T-cell (primary cell): ENCODE measurements at places on chromosomes 1 and 21.

DNA sequence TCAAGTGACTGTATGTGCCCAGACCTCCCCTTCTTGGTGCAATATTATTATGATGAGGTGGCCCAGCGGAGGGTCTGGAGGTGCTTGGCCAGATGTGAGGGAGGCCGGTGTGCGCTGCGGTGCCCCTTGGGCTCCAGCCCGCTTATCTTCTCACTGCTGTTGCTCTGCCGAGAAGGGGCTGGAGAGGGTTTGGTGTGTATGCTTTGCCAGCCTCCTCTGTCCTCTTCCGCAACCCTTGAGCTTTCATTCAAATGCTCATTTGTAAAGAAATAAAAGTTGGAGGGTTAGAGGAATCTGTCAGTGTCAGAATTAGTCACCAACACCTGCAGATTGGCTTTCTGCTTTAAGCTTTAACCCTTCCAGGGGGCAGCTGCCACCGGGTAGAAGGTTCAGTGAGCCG, 19.7 kb downstream of the RNF220 start:
- H3K4me1 ChIP-seq = peaks cover 4% of the 10 kb centered on the region
- peaks cover 15% of the 10 kb centered on the region for H3K27me3 ChIP-seq
- no peak overlapping the region for H3K4me3 ChIP-seq

GRCh38 chr1:156806512-156807440, 9.9 kb downstream of the SH2D2A start:
- H3K27me3 ChIP-seq = no peaks in the 10 kb centered on the region
- H3K27ac ChIP-seq = peak overlapping the region; percentile 56
- no peak overlapping the region for H3K4me3 ChIP-seq
- H3K36me3 ChIP-seq = peaks cover 12% of the 10 kb centered on the region
- H3K4me1 ChIP-seq = no peaks in the 10 kb centered on the region
- no peak for DNase-seq

DNA sequence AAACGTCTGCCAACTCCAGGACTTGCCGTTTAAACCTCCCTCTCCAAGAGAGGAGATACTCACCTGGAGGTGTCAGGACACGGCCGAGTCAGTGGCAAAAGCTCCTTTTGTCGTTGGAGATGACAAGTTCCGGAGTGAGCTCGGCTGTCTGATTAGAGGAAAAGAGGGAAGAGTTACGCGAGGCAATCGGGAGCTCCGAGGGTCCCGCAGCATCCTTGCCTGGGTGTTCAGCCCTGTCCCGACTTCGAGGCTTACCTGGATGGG, 497 bp downstream of the ID3 start:
- peak overlapping the region; percentile 79 for H3K4me3 ChIP-seq

- no peaks in the 10 kb centered on the region for H3K27me3 ChIP-seq
- H3K27ac ChIP-seq = no peak overlapping the region
- DNase-seq = no peak
- no peaks in the 10 kb centered on the region for H3K36me3 ChIP-seq
Observed at GRCh38 chr1:201766131-201766866, 62.7 kb upstream of the IPO9 start.

DNA sequence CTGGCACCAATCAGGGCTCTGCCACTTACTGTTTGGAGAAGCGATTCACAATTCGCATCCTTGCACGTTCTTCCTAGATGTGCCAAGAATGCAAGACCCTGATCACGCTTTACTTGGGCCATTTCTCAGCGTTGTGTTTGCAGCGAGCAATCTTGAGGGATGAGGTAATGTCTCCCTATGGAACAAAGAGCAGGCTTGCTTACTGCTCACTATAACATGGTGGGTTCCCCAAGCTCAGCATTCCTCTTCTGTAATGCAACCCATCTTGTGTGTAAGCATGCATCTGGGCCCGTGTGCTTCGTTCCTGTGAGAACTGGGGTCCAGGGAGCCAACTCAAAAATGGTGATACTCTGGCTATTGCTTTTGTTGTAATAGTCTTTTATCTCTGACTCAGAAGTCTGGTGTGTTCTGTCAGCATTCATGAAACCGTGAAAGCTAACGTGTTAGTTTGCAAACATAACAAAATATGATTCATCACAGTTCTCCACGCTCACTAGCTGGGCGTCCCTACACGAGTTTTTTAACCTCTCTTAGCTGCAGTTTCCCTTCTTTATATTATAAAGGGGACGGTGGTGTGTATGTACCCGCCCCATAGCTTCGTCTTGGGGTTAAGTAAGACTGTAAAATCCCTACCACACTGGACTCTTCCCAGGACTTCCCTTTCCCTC, 33.3 kb downstream of the DNTTIP2 start:
- DNase-seq = no peak
- H3K27ac ChIP-seq = peak overlapping the region; percentile 92
- no peaks in the 10 kb centered on the region for H3K36me3 ChIP-seq
- peaks cover 35% of the 10 kb centered on the region for H3K4me1 ChIP-seq

DNA sequence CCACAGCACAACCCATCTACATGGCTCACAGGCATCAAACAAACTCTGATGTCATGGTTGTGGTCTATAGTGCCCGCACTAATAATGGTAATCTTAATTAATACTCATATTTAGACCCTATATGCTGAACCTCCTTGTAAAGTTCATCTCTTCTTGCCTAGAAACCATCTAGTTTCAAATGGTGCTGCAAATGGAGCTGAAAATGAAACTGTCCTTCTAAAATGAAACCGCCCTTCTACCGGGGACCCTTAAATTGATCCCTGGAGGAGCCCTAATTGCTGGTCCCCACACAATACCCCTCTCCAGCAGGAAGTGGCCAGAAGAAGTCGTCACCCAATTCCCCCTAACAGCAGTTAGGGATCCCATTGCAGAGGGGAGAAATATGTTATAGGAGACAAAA, 612.6 kb downstream of the MRPL39 start:
- no peaks in the 10 kb centered on the region for H3K4me1 ChIP-seq
- H3K4me3 ChIP-seq = no peak overlapping the region
- no peak overlapping the region for H3K27ac ChIP-seq

DNA sequence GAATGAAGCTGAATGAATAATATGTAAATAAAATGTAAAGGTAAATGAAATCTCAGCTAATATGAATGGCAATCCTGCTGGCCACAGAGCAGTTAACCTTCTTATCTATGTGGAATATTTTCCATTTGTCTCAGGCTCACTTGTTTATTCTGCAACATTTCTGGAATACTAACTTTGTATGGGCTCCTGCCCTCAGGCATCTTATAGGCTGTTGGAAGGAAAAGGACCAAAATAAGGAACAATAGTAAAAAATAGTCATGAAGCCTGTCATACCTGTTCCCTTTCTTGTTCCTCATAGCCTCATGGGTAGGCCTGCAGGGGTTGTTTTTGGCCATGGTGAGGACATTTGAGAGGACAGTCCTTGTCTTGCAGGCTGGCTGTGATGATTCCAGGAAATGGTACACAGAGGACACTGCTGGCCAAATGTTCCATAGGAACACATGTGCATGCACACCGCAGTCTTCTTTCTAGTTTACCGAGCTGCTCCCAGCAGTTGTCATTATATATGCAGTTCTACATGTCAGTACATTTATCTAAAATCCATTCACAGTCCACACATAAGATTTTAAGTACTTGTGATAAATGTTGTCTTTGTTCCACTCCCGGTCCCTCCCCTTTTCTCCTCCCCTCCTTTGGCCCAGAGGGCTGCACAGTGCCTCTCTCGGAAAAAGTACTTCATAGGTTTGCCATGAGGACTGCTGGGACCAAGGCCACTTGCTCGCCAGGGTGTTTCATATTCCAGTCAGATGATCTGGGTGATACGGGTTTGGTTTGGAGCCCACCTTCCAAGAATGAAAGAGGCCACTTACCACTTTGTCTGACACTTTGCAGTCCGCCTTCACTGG, 15.2 kb upstream of the KCNQ4 start:
- DNase-seq = no peak
- no peak overlapping the region for H3K4me3 ChIP-seq
- no peak overlapping the region for H3K27ac ChIP-seq

- DNase-seq = no peak
- H3K4me3 ChIP-seq = no peak overlapping the region
- H3K27me3 ChIP-seq = peaks cover 4% of the 10 kb centered on the region
- no peaks in the 10 kb centered on the region for H3K36me3 ChIP-seq
- H3K27ac ChIP-seq = no peak overlapping the region
Observed at GRCh38 chr1:84632137-84632536, 57.9 kb upstream of the CTBS start.

- H3K4me1 ChIP-seq = peaks cover 25% of the 10 kb centered on the region
- no peaks in the 10 kb centered on the region for H3K27me3 ChIP-seq
- no peak overlapping the region for H3K4me3 ChIP-seq
- DNase-seq = no peak
Observed at GRCh38 chr1:35454616-35455015, 102.6 kb downstream of the KIAA0319L start.

GRCh38 chr1:185315445-185316071, 1.5 kb downstream of the IVNS1ABP start:
- peak overlapping the region; percentile 99 for H3K4me3 ChIP-seq
- H3K27ac ChIP-seq = peak overlapping the region; percentile 8
- H3K36me3 ChIP-seq = peaks cover 10% of the 10 kb centered on the region
- no peaks in the 10 kb centered on the region for H3K27me3 ChIP-seq
- peaks cover 36% of the 10 kb centered on the region for H3K4me1 ChIP-seq

DNA sequence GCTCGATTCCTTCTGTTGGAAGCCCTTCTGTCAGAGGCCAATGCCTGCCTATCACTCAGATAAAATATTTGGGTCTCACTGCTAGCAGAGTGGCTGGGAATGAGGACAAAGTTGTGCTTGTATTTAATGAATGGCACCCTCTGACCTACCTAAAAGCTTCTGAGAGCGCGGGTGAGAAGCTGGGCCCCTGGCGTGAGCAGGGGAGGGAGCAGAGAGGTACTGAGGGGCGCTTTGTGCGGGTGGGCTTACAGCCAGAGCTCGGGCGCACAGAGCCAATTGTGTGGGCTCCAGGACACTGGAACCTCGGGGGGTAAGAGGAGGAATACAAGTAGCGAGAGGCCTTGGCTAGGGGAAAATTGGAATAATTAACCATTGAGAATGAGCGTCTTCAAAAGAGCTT, 32.3 kb downstream of the PCAT6 start:
- no peak for DNase-seq
- H3K27ac ChIP-seq = no peak overlapping the region
- H3K4me1 ChIP-seq = no peaks in the 10 kb centered on the region
- H3K36me3 ChIP-seq = no peaks in the 10 kb centered on the region

GRCh38 chr1:54371038-54371941, 34.9 kb downstream of the SSBP3 start:
- H3K4me3 ChIP-seq = no peak overlapping the region
- DNase-seq = no peak
- H3K27ac ChIP-seq = no peak overlapping the region
- H3K4me1 ChIP-seq = peaks cover 22% of the 10 kb centered on the region

- H3K36me3 ChIP-seq = peaks cover 11% of the 10 kb centered on the region
- H3K4me1 ChIP-seq = peaks cover 16% of the 10 kb centered on the region
- H3K4me3 ChIP-seq = no peak overlapping the region
- no peak for DNase-seq
Observed at GRCh38 chr21:31329456-31330143, 14.5 kb downstream of the TIAM1 start.

- H3K4me3 ChIP-seq = no peak overlapping the region
- H3K27me3 ChIP-seq = peaks cover 2% of the 10 kb centered on the region
- no peaks in the 10 kb centered on the region for H3K36me3 ChIP-seq
Observed at GRCh38 chr1:22221233-22221780, 78.4 kb upstream of the WNT4 start.

DNA sequence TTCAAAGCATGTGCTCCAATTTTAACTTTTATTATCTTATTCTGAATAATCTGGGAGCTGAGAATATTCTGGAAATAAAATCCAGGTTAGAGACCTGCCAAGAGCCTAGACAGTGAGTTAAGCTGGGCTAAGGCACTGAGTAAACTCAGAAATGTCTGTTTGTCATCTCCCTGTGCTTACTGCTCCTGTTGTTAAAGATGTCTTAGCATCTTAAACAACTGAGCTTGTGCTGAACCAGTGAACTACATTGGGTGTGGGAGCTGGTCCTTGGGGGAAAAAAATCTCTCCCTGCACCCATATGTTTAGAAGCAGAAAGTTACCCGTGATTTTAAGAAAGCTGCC, 25.0 kb upstream of the AHCYL1 start:
- H3K36me3 ChIP-seq = no peaks in the 10 kb centered on the region
- H3K27me3 ChIP-seq = no peaks in the 10 kb centered on the region
- no peaks in the 10 kb centered on the region for H3K4me1 ChIP-seq
- DNase-seq = no peak
- H3K27ac ChIP-seq = no peak overlapping the region
- H3K4me3 ChIP-seq = no peak overlapping the region

GRCh38 chr1:152861374-152861773, 1.6 kb downstream of the LCE7A start:
- no peak overlapping the region for H3K4me3 ChIP-seq
- H3K4me1 ChIP-seq = no peaks in the 10 kb centered on the region
- no peak for DNase-seq
- H3K27ac ChIP-seq = no peak overlapping the region
- no peaks in the 10 kb centered on the region for H3K36me3 ChIP-seq

DNA sequence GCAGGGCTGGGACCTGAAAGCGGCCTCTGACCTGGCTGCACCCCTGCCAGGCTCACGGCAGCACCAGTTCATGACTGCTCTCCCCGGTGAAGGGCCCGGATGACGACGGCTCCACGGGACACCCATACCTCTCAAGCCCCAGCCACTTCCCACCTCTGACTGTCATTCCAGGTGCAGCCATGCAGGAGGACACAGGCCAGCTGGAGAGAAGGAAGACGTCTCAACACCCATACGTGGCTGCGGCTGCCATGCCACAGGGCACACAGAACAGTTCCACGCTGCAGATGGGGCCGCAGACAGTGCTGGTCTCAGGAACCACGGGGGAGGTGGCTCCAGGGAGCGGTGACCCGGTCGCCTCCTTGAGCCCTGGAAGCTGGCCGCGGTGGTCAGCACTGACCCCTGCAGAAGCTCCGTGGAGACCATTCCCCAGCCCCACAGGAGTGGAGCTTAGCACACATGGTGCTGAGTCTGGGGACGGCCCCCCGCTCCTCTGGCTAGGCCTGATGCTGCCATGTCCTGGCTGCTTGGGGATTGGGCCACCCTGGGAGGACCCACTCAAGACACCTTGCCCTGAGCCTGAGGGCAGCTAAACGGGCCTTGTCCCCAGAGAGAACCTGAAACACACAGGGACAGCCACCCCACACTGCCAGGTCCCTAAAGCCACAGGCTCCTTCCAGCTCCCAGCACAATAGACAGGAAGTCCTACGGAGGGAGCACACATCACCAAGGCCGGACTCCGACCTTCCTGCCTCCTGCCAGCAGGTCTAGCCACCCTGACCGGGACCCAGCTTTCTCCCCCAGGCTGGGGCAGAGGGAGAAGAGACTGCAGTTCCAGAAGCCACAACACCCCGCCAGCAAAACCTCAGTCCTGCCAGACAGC, 8.6 kb downstream of the WNT9A start:
- no peaks in the 10 kb centered on the region for H3K4me1 ChIP-seq
- H3K4me3 ChIP-seq = no peak overlapping the region
- no peaks in the 10 kb centered on the region for H3K36me3 ChIP-seq
- no peak for DNase-seq
- H3K27me3 ChIP-seq = peaks cover 18% of the 10 kb centered on the region
- no peak overlapping the region for H3K27ac ChIP-seq

GRCh38 chr1:116203181-116203723, 92.1 kb downstream of the MAB21L3 start:
- no peak for DNase-seq
- H3K4me1 ChIP-seq = no peaks in the 10 kb centered on the region
- no peaks in the 10 kb centered on the region for H3K36me3 ChIP-seq
- no peaks in the 10 kb centered on the region for H3K27me3 ChIP-seq
- no peak overlapping the region for H3K27ac ChIP-seq

- no peaks in the 10 kb centered on the region for H3K4me1 ChIP-seq
- H3K27me3 ChIP-seq = no peaks in the 10 kb centered on the region
- H3K27ac ChIP-seq = no peak overlapping the region
- no peak for DNase-seq
Observed at GRCh38 chr1:5890346-5891106, 101.7 kb downstream of the NPHP4 start.

- no peak for DNase-seq
- H3K36me3 ChIP-seq = no peaks in the 10 kb centered on the region
- peaks cover 4% of the 10 kb centered on the region for H3K27me3 ChIP-seq
- H3K27ac ChIP-seq = no peak overlapping the region
- H3K4me3 ChIP-seq = no peak overlapping the region
- H3K4me1 ChIP-seq = peaks cover 3% of the 10 kb centered on the region
Observed at GRCh38 chr1:224540535-224540934, 75.6 kb upstream of the CNIH3 start.
